Uterus (tissue), 4 donors: ENCODE measurements at places on chromosomes 7 and 10. TPM values are rescaled to one million over a fixed set of nuclear protein-coding genes. Genes with fewer than 3 reads are reported as not detected.

ATP6V0A4 gene
- not detected for total RNA-seq

SPDYE5 gene
- total RNA-seq: not detected

GRCh38 chr7:35556515-35557471, 138.1 kb downstream of the HERPUD2 start:
- no peak for DNase-seq

DNA sequence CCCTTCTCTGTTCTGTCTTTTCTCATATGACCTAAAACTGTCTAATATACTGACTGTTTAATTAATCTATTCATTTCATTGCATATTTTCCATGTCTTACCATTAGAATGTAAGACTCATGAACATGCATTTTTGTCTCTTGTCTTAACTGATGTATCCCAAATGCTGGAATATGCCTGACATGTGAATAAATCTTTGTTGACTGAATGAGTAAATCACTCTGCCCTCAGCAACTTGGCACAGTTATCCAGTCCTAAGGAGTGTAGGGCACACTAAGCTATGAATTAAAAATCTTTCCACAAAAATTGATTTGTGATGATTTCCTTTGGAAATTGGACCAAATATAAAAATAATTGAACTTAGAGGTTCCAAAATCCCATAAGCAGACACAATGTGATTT, 111.3 kb downstream of the ETV1 start:
- DNase-seq: no peak

GRCh38 chr7:30133736-30134610, 813 bp upstream of the MTURN start:
- DNase-seq: no peak
